Esophagus mucosa (tissue), 1 donor: ENCODE measurements at places on chromosomes 2 and 18. TPM values are rescaled to one million over a fixed set of nuclear protein-coding genes. Genes with fewer than 3 reads are reported as not detected.

DNA sequence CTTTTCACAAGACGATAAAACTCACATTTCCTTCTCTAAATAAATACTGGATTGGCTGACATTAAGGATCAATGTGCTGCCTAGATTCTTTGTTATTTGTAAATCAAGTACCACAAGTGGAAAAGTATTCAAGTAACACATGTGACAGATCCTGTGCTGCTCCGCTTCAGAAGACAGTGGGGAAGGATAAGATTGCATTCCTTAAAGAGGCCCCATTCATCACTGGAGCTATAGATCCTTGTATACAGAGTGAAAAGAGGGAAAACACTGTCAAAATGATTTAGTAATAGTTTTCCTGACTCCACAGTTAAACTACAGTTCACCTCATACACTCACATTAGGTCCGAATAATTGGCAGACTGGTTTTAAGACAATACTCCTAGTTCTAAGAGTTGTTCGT, 108.0 kb upstream of the CSRNP3 start:
- no peak for ATAC-seq

The CENPA gene
- total RNA-seq, result 10.2 TPM

DNA sequence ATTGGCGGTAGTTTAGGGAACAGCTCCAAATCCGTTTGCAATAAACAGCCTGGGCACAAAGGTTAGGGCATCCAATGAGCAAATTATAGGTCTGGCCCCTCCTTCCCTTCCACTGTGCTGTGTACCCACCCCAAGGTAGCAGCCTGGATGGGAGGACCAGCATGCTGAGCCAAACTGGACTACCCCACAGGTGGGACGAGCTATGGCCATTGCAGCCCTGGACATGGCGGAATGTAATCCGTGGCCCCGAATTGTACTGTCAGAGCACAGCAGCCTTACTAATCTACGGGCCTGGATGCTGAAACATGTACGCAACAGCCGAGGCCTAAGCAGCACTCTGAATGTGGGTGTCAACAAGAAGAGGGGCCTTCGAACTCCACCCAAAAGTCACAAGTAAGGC, 6.7 kb downstream of the AGBL5 start:
- no peak for ATAC-seq

The ONECUT2 gene
- total RNA-seq, result under 0.01 TPM

The ALK gene
- 0.04 TPM for total RNA-seq

The L3MBTL4 gene
- 4.8 TPM for total RNA-seq

DNA sequence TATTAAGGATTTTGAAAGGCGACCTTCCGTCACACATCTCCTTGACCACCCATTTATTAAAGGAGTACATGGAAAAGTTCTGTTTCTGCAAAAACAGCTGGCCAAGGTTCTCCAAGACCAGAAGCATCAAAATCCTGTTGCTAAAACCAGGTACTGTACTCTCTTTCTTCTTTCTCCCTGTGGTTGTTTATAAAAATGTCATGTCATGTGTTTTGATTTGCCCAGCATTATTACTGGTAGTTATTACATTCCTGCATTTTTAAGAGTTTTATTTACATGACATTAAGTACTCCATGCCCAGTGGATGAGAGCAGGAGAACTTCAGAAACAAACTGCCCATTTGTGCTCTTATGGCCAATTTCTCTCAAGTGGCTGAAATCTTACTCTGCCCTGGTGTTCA, 191.3 kb downstream of the MYO3B start:
- no peak for ATAC-seq

DNA sequence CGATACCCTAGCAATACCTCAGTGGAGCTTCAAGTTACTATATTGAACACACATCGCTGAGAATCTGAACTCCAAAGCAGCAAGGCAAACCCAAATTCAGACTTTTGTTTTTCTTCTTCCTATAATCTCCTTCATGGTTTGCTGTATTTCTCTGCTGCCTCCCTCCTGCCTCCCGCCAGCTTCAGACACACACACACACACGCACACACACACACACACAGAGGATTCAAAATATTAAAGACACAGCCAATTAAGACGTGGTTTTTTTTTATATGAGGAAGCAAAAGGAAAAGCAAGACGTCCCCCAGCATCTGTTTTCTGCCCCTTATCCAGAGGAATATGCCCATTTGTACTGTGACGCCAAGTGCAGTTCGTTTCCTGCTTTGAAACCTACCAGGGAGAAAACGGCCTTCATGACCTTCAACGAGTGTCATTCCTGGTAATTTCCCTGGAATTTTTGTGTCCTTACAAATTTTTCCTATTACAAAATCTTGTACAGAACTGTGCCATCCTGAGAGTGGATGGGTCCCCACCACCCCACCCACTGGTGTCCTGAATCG, 547.9 kb upstream of the ID2 start:
- no peak for ATAC-seq

DNA sequence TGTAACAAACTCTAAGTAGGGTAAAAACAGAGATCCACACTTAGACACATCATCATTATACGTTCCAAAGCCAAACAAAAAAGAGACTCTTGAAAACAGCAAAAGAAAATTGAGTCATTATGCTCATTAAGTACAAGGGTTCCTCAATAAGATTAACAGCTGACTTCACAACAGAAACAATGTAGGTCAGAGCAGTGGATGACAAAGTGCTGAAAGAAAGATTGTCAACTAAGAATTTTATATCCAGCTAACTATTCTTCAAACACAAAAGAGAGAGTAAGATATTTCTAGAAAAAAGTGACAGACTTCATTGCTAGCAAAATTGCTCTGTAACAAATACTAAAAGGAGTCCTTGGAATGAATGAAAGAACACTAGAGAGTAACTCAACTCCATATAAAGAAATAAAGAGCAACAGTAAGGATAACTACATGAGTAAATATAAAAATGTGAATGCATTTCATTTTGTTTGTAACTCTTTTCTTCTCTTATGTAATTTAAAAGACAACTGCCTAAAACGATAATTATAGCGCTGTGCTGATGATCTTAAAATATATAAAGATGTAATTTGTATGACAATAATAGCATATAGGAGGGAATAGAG, 23.8 kb upstream of the DNER start:
- ATAC-seq, result no peak

GRCh38 chr2:221810245-221810644, 238.1 kb upstream of the EPHA4 start:
- ATAC-seq, result no peak

The USP37 gene
- total RNA-seq, result 11.8 TPM

GRCh38 chr18:57050310-57050949, 96.5 kb upstream of the BOD1L2 start:
- no peak for ATAC-seq

The HOXD1 gene
- 0.16 TPM for total RNA-seq

GRCh38 chr18:57780706-57781347, 22.3 kb downstream of the ATP8B1 start:
- no peak for ATAC-seq

DNA sequence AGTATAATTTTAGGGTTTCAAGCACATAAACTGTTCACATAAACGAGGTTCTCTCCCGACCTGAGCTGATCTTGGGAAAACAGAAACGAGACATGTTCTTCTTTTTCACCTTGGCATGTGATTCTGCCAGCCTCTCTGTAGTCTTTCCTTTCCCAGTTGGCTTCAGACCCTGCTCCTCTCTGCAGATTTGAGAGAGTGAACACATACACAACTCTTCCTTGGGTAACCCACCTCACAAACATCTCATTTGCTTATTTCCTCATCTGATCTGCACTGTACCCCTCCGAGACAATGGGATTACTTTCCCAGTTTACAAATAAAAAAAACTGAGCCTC, 46.1 kb downstream of the REEP1 start:
- no peak for ATAC-seq

The C18orf54 gene
- 2.7 TPM for total RNA-seq

The C2orf78 gene
- not detected for total RNA-seq

DNA sequence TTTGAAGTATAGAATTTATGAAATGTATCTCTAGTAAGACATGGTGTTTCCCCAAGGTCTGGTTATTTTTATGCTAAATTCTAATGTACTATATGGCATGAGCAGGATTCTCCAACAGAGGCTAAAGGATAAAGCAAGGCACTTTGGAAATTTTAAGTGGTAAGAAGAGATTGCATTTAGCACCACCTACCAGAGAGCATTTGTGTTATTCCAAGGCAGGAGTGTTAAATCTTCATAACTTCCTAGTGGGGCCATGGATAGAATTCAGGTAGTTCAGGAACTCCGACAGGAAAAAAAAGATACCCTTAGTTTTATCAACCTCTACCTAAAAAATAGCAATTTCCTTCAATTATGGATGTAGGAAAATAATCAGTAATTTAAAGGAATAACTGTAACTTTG, 497.4 kb upstream of the CRIM1 start:
- no peak for ATAC-seq

The PUM2 gene
- total RNA-seq, result 53.6 TPM

The BOLL gene
- total RNA-seq, result not detected

The ERCC3 gene
- 19.0 TPM for total RNA-seq

The NTSR2 gene
- not detected for total RNA-seq

The GREB1 gene
- 0.60 TPM for total RNA-seq

GRCh38 chr2:203897544-203897943, 30.0 kb downstream of the CTLA4 start:
- no peak for ATAC-seq

DNA sequence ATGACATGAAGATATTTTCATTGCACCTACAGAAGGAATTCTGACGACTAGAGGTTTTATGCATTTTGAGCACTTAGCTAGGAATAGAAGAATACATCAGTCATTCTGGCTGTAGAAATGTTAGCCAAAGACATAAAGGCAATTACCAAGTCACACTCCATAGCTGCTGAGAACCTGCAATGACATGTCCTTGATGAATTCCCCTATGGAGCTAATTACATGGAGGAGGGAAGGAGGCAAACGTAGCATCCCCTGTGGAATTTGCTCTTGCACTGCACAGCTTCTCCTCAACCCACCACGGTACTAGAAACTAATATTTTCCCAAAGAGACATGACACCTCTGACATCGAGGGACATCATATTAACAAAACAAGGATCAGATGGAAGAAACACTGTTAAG, 174.0 kb upstream of the SESTD1 start:
- ATAC-seq, result no peak

DNA sequence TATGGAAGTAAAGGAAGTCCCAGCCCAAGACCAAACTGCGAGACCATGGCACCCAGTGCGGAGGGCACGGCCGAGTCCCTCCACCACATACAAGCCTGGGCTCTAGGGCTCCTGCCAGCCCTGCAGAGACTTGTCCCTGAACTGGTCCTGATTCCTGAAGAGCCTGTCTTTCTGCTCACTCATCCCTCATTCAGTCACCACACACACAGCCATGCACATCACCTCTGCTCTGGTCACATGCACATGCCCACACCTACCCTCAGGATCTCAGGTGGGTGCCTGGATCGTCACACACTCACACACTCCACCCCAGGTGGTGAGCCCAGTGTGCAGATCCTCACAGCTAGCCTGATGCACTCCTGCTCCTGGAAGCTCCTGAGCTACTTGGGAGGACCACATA, 71.4 kb upstream of the LAPTM4A start:
- ATAC-seq, result peak; percentile 93

- ATAC-seq, result no peak
Measured at GRCh38 chr2:139142252-139142880, 362.2 kb upstream of the NXPH2 start.

The FOXD4L1 gene
- total RNA-seq, result 0.16 TPM

The DSG2 gene
- 22.4 TPM for total RNA-seq

DNA sequence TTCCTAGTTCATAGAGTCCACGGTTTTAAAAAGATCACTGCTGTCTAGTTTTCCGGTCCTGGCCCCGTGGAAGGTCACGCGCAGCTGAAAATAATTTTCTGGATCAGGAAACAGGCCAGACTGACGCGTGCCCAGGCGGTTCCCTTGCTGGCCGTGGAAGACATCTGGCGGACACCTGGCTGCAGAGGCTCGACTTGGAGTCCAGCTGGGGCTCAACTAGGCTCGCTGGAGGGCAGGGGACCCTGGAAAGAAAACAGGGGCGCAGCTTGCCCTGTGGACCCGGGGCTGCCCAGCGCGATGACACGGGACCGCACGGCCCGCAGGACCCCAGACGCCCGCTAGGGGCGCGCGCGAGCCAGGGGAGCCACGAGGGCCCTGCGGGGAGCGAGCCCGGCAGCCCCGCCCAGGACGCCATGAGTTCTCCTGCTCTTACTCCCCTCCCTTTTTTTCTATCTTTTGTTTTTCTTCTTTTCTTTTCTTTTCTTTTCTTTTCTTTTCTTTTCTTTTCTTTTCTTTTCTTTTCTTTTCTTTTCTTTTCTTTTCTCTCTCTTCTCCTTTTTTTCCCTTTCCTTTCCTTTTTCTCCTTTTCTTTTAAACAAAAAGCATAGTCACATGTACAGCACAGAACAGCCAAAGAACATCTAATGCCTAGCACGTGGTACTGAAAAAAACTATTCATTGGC, 43.2 kb upstream of the UBE2F start:
- peak; percentile 94 for ATAC-seq

GRCh38 chr18:79803611-79804051, 5.9 kb downstream of the KCNG2 start:
- ATAC-seq, result no peak

GRCh38 chr2:21097331-21097730, 26.4 kb upstream of the TDRD15 start:
- ATAC-seq, result no peak
